NT2/D1 (cell line): ENCODE measurements at places on chromosomes 16 and 17.

GRCh38 chr16:88812513-88813268, 963 bp upstream of the APRT start:
- no peak for DNase-seq

- no peak for DNase-seq
Observed at GRCh38 chr17:7064261-7064660, 15.8 kb downstream of the CLEC10A start.

- no peak for DNase-seq
Observed at GRCh38 chr16:85865-86264, 7.8 kb downstream of the MPG start.

DNA sequence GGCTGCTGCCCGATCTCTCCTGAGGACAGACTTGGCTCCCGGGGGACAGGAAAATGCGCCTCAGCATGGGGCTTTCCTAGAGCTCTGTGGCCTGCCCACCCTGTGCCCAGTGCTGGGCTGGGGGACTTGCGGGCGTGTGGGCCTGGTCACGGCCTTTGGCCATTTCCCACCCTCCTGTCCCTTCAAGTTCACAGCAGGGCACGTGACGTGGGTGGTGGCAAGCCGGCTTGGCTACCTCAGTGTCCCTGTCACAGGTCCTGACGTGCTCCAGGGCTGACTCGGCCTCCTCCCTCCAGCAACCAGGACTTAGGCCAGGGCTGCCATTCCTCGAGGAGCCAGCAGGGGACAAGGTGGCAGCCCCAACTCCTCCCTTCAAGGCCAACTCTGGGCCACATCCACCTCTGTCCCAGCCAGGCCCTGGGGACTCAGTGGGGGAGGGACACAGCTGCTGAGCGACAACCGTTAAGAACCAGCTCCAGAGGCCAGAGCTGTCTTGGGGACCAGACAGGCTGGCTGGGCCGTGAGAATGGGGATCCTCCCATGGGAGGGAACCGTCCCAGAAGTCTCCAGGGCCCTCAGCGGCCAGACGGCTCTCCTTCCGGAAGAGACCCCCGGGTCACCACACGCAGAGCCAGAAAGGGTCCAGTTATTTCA, 981 bp upstream of the UNC13D start:
- DNase-seq = no peak

DNA sequence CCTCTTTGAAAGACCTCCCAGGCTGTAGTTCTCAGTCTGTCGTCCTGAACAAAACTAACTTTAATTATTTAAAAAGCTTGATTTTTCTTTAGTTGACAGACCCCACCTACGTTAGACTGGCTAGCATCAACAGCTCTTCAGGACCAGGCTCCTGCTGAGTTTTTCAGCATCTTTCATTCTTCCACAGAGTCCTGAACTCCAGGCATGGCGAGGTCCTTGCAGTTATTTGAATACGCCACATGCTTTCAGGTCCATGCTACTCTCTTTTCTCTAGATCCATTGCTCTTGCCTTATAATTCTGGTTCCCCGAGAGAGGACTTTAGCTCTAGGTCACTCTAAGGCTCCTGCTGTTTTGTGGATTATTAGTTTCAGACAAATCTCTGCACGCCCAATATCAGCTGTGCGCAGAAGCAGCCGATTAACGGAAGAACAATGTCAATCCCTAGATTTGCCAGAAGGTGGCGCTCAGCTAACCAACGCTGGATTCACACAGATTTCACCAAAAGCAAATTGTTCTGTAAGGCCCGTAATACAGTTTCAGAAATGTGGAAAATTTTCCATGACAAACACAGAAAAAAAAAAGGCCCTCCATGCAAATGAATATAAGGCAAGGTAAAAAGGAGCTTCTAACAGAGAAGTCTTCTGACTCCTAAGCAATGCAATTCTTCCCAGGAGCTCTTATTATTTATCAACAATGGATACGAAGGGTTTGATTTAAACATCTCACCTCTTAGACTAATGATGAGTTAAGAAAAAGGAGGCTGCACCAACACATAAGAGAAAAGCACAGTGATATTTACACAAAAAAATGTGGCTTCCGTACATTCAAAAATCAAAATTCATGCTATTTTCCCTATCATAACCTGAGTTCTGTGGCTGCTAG, 33.5 kb upstream of the BCO1 start:
- DNase-seq = no peak

DNA sequence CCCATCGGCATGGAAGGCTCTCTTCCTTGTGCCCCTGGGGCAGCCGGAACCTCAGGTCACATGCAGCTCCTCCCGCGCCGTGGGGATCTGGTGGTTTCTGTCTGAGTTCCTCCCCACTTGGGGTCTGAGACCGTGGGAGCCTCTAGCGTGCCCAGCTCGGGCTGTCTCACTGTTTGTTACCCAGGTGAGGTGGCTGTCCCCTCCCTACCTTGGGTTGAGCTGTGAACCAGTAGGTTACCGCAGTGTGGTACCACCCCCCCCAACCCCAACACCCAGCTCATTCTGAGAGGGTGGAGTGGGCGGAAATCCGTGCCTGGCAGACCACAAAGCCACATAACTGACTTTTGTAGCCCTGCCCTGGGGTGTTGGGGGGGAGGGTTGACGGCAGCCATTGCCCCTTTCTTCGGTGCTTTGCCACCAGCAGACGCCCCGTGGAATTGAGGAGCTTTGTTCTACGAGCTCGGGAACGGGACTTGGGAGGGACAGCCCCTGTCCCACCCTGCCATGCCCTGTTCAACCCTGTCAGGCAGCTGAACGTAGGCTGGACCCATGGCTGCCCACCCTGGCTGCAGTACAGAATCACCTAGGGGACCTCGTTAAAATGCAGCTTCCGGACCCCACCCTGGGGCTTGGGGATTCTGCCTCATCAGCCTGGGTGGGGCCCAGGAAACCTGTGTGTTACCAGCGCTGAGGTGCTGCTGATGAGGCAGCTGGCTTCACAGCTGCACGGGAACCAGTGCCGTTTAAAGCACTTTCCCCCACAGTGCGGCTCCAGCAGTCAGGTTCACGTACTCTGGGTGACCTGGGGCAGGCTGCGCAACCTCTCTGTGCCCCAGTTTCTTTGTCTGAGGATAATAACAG, 18.5 kb downstream of the RAP1GAP2 start:
- DNase-seq = no peak

DNA sequence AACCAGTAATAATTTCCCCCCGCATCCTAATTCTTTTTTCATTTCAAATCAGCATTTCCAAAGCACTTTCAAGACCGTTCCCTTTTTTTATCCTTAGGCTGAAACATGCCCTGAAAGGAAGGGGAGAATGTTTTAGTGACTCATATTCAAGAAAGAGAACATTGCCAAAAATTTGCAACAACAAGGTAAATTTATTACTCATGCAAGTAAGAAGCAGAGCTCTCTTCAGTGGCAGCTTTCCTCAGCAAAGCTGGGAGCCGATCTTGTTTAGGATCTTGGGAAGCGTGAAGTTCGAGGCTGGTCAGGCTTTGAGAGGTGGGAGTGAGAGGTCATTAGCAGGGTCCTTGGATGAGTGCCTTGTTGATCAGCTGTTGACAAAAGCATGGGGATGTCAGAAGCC, 129.5 kb downstream of the PRKCA start:
- DNase-seq = no peak

DNA sequence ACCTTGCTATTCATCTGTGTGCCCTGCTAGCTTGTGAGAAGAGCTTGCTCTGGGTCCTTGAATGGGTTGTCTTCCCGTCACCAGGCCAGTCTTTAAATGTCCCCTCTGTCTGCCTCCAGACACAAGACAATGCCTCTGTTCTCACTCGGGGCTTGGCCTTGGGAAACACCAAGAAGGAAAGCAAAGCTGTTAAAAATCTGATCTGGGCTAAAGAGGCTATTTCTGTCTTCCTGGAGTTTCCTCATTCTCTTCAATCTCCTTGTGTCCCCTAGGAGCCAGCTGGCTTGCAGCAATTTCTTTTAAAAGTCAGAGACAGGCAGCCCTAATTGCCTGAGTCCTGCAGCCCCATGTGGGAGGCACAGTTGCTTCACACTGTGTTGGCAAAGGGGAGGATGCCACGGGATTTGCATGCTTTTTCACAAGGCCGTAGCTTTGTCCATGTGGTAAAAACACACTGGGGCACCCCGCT, 2.5 kb downstream of the DNAI2 start:
- no peak for DNase-seq

- DNase-seq = no peak
Observed at GRCh38 chr16:66408163-66409048, 18.7 kb upstream of the BEAN1 start.

DNA sequence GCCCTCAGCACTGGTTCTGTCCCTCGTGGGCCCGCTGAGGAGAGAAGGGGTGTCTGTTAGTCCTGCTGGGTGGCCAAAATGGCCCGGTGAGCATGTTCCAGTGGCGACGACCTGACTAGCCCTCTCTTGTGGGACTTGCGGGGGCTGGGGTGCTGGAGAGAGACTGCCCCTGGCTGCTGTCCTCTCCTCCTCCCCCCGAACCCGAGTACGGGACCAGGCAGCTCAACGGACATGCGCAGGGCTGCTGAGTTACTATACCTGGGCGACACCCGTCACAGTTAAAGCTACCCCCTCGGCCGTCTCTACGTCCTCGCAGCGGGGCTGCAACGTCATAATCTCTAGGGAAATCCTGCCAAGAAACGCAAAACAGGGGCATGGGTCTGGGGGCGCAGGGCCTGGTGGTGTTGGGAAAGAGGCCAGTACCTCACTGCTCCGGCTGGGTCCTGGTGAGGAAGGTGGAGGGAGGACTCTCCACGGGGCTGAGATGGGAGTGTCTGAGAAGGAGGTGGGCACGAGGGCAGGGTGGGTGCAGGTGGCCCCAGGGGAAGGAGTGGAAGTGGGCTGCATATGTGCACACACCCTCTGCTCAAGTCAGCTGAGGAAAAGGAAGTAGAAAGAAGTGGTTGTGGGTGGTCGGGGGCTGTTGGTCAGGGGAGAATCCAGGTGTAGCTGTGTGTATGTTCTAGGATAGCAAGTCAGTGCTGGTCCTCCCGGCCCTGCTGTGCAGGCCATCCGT, 13.4 kb downstream of the FLOT2 start:
- DNase-seq = no peak

GRCh38 chr17:47066095-47066494, 87.0 kb upstream of the RPRML start:
- no peak for DNase-seq

DNA sequence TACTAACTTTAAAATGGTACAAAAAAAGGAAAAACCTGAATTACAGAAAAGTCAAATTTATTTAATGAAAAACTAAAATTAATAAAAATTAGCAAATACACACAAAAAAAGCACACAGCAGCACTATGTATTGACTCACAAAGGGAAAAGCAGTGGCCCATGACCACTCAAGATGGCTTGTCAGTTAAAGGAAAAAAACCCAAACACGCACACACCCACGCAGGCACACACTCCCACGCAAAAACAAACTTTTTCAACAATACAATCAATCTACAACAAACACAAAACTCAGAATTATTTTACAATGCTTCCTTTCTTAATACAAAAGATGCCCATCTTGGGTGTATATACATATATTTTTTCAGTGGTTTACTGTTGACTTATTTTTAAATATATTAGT, 24.2 kb downstream of the SIAH1 start:
- no peak for DNase-seq

GRCh38 chr17:1800712-1801111, 29.0 kb downstream of the SMYD4 start:
- DNase-seq = no peak

DNA sequence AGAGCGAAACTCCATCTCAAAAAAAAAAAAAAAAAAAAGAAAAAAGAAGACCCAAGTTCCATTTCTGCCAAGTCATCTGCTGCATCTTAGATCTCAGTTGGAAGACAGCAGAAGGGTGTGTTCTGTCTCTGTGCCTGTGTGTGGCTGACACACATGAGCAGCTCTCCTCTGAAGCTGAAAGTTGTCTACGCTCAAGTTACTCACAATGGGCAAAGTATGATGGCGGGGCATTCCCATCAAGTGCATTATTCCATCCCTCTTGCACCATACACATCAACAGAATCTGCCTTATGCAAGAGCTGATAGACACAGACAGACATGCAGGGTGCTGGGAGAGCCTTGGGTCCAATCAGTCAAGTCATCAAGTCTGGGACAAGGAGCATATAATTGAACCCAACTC, 402.2 kb downstream of the XYLT1 start:
- no peak for DNase-seq
